ENCODE measurements at places on chromosomes 3 and 15.

DNA sequence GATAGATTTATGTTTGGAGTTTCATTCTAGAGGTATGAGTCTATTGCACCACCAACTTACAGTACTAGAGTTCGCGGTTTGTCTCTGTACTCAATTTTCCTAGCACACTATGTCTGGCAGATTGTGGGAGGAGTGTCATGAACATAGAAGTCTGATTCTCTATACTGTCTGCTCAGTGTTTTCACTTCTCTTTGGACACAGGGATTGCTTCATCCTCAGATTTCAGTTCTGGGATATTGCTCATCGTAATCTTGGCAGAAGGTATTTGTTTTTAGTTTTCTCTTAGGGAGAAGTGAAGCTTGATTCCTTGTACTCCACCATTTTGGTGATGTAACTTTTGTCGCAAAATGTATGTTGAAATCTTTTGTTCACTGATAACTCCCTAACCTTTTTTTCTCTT, 27.8 kb upstream of the AZI2 start:
- no peak for DNase-seq

DNA sequence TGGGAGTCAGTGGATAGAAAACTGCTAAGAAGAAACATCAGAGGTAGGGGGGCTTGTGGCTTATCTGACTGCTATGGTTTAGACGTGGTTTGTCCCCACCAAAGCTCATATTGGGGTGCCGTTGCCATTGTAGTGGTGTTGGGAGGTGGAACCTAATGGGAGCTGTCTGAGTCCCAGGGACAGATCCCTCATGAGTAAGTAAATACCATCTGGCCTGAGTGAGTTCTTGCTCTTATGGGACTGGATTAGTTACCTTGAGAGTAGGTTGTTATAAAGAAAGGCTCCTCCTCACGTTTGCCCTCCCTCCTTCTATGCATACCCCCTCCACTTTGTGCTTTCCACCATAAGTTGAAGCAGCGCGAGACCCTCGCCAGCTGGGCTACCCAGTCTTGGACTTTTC, 53.4 kb upstream of the VILL start:
- no peak for DNase-seq

- DNase-seq: no peak
Measured at GRCh38 chr3:167559924-167560323, 86.1 kb upstream of the SERPINI2 start.

DNA sequence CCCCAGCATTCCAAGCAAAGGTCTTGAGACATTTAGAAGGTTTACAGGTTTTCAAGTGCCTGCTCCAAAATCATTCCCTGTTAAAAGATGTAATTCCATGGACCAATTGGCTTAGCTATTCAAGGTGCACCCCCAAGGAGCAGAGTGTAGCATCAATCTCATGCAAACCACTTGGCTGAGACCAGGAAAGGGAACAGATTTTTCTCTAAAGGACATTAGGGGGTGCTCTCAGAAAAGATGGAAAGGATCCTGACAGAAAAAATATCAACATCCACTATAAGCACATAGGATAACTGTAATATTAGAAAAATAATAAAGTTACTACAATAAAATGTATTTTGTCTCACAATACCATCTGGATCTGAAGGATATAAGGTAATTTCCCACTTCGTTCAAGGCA, 328.0 kb upstream of the CDIN1 start:
- no peak for DNase-seq

- DNase-seq: no peak
Measured at GRCh38 chr3:61908382-61908781, 347.0 kb downstream of the PTPRG start.

- no peak for DNase-seq
Measured at GRCh38 chr3:124786511-124787241, 56.4 kb downstream of the UMPS start.

GRCh38 chr15:58407778-58408177, 24.0 kb upstream of the LIPC start:
- DNase-seq: peak; percentile 23

GRCh38 chr3:128709038-128709437, 16.9 kb upstream of the RAB7A start:
- DNase-seq: no peak

DNA sequence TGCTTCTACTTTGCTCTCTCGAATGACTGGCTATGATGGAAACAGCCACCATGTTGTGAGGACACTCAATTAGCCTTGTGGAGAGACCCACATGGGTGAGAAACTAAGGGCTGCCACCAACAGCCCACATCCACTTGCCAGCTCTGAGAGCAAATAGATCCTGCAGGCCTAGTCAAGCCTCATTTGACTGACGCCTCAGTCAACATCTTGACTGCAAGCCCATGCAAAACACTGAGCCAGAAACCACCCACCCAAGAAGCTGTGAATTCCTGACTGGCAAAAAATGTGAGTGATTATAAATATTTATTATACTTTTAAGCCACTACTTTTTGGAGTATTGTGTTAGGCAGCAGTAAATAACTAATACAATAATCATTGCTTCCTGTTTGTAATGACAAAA, 58.4 kb downstream of the NOX5 start:
- DNase-seq: no peak

DNA sequence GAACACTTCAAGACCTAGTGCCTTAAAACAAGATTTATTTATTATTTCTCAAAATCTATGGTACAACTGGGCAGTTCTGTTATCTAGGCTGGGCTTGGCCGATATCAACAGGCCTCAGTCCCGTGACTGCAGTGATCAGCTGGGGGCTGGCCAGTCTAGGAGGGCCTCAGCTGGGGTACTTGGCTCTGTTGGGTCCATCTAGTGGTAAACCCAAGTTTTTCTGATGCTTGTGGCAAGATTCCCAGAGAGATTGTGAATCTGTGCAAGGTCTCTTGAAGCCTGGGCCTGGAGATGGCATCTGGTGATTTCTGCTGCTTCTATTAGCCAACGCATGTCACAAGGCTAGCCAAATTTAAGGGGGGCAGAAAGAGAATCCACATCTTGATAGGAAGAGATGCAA, 482.4 kb upstream of the SGO1 start:
- DNase-seq: no peak

DNA sequence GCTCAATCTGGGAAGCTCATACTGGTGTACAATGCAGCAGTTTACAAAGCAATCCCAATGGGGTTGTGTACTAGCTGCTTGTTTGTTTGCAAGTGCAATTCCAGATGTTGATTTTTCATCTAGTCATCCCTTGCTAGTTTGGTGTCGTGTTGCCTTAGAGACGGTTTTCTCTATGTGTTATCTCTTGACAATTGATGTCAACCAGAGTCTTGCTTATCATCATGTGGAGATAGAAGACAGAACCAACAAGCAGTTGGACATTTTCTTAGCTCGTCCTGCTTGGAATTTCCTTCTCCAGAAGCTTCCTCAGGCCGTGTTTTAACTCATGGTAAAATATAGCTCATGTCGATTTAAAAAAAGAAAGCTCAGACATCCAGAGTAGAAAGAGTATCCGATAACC, 262.0 kb upstream of the KCNH8 start:
- DNase-seq: no peak

DNA sequence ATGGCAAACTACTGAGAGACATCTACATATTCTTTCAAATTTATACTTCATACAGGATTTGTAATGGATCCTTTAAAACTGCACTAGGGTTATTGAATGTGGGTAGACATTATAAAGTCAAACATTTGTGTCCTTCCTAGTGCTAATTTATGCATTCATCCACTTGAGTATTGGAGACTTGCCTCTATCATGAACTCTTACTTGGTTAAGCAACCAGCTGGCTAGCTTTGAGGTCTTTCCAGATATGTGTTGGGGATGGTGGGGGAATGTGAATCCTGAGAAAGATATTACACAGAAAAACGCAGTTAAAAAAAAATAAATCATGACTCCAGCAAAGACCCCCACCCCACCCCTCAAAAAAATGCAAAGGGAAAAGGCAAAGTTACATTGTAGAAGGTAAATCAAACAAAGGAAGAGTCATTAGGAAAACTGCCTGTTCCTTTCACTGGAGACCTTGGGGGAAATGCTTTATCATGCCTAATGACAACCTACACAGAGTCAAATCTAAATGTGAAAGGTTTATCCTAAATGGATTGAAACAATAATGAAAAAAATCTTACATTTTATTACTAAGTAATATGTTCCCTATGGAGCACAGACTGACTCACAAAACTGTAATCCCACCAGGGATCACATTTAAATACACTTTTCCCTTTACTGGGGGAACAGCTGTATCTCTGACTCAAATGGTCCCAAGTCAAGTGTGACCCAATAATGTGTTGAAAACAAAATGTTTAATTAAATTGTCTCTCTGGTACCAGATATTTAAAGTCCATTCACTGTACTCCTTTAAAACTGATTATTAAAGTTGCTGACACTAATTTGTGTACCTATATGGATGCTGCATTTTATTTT, 522.3 kb downstream of the ROBO1 start:
- DNase-seq: no peak

- no peak for DNase-seq
Measured at GRCh38 chr3:112709911-112710310, 69.0 kb upstream of the CCDC80 start.

Measured in C1 segment of cervical spinal cord (tissue), 14 donors.